ENCODE measurements at places on chromosomes 1 and 21.

GRCh38 chr1:183792300-183792699 is 12.6 kb upstream of the RGL1 start:
- DNase-seq: no peak

DNA sequence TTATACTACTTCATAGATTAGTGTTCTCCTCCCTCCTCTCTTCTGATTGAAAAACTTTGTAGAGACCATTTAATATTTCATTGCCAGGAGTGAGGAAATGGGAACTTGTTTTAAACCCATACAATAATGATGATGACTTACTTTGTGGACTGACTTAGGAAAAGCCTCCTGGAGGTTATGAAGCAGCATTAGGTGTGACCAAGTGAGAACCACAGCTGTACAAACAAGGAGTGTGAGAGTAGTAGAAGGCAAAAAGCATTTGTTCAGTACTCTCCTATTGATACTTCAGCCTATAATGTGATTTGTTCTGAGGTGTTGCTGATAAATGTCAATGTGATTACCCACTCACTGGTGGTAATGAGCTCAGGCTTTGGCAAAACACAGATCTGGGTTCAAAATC is 8.4 kb downstream of the TIPRL start:
- no peak for DNase-seq

- DNase-seq: no peak
Observed at GRCh38 chr1:117045644-117046043, 14.5 kb upstream of the TTF2 start.

DNA sequence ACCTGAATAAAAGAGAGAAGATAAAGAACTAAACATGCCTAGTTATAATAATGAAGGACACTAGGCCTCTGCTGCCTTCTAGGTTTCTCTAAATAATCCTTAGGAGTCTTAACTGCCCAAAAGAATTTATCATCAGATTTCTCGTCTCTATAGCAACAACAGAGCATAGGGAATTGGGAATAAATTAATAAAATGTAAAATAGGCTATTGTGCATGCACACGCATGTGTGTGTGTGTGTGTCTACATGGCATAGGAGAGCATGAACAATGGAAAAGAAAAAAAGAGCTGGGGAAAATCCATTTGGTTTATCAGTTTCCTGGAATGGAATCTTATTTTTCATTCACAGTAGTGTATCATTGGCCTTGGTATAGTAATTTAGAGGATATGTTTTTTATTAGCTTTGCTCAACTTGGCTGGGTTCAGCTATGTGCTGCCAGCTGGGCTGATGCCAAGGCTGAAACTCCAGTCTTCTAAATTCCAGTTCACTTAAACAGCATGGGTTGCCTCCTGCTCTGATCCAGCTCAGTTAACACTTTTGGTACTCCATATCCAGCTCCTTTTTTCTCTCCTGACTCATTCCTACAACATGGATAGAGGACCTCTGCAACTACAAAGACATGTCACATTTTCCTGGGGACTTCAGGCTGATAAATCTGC is 80.6 kb upstream of the SLFNL1 start:
- DNase-seq: no peak

GRCh38 chr1:119294199-119294598 is 74.4 kb upstream of the HAO2 start:
- DNase-seq: no peak

GRCh38 chr1:229133151-229133550 is 137.8 kb upstream of the RAB4A start:
- no peak for DNase-seq

GRCh38 chr1:216502528-216503162 is 79.4 kb upstream of the USH2A start:
- DNase-seq: no peak

GRCh38 chr1:241810769-241811405 is 37.1 kb upstream of the EXO1 start:
- DNase-seq: no peak

GRCh38 chr1:220528679-220529501 is 954 bp downstream of the MARK1 start:
- no peak for DNase-seq

DNA sequence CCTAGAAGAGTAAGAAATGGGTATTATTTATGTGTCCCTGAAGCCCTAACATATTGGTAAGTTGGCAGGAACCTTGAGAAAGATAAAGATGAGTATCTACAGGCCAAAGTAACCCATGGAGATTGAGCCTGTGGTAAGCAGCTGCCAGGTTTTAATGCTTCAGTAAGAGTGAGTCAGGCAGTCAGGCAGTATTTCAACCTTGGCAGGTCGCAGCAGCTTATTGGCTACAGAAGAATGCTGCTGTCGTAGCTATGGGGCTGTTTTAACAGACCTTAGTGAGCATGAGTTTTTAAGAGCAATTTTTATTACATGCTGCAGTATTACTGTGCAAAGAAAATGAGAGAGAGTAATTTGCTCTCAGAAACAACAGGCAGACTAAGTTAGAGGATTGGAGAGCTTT is 10.3 kb upstream of the SLC30A10 start:
- no peak for DNase-seq

- no peak for DNase-seq
Observed at GRCh38 chr1:8495928-8496401, 178.1 kb downstream of the SLC45A1 start.

DNA sequence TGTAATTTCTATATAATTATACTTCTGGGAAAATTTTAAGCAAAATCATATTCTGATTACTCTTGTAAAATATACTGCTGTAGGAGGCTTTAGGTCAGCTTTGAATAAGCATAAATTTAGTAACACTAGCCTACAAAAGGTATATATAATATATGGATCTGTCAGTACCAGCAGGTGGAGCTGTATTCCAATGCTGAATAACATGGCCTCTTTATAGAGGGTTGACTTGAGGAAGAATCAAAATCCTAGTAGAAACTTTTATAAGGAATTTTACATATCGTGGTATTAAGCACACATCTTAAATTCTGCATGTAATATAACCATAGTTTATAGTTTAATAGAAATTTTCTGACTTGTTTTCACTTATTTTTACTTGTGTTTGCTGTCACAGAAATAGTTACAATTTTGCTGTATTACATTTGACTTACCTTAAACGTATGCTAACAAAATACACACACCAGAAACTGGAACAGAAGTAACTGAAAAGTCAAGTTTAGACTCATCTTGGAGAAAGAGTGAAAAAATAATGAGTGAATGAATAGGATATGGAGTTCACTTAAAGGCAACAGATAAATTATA is 79.3 kb downstream of the HMCN1 start:
- DNase-seq: no peak

GRCh38 chr1:230699716-230700115 is 14.2 kb downstream of the AGT start:
- no peak for DNase-seq

DNA sequence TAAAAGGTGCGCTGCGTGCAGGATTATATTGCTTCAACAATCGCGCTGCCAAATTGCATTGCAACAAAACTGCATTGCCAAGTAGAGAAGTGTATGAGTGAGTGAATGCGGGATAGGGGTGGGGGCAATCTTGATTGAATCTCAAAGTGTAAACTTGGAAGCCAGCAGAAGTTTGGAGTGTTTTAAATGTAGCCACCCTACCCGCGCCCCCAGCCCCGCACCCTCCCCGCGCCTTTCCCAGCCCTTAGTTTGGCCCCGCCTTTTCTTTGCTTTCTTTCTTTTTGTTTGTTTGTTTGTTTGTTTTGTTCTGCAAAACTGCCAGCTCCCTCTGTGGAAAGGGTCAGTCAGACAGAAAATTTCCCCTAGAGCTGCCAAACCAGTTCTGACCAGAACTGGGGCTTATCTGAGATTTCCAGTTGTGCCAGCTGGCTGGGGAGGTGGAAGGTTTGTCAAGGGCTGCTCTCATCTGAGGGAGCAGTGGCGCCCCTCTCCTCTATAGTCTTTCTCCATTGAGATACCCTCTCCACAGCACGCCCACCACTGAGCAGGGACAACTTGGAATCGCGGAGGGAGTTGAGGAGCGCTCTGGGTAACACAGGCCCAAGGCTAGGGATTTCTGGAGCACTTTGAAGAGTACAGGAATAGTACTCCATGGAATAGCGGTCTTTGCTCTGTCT is 666 bp upstream of the BEND5 start:
- DNase-seq: no peak

- DNase-seq: no peak
Observed at GRCh38 chr1:204979891-204980649, 62.9 kb upstream of the CNTN2 start.

GRCh38 chr1:57307392-57308170 is 116.3 kb downstream of the DAB1 start:
- DNase-seq: peak; percentile 2

- DNase-seq: no peak
Observed at GRCh38 chr1:31101147-31101502, 35.6 kb upstream of the PUM1 start.

- no peak for DNase-seq
Observed at GRCh38 chr21:28798798-28799197, 193.9 kb downstream of the LTN1 start.

DNA sequence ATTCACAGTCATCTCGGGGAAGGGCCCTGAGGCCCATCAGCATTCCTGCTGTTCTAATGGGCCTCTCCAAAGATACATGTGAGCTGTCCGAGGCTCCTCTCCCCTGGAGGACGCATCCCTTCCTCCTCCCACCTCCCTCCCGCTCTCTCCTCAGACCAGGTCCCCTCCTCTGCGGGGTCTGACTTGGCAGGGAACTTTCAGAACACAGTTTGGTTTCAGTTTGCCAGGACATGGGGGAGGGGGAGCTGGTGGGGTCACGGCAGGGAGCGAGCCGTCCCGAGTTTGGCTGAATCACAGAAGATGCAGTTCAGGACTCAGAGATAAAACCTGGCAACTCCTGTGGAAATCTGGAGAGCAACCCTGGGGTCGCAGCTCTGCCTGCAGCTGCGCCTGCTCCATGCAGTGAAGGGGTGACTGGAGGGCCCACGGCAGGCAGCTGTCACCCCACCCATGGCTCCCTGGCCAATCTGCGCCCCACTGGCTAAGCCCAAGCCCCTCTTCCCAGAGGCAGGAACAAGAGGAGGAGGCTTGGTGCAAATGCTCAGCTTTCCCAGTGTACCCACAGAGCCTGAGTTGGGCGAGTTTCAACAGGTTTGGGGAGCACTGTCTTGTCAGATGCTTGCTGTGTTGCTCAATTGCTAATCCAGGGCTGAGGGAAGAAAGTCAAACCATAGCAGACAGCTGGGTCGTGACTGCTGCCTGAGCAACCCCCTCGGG is 5.7 kb downstream of the WNT4 start:
- no peak for DNase-seq

GRCh38 chr1:204275695-204276370 is 62.0 kb upstream of the GOLT1A start:
- DNase-seq: no peak

- DNase-seq: no peak
Observed at GRCh38 chr1:70892930-70893329, 154.7 kb downstream of the PTGER3 start.

DNA sequence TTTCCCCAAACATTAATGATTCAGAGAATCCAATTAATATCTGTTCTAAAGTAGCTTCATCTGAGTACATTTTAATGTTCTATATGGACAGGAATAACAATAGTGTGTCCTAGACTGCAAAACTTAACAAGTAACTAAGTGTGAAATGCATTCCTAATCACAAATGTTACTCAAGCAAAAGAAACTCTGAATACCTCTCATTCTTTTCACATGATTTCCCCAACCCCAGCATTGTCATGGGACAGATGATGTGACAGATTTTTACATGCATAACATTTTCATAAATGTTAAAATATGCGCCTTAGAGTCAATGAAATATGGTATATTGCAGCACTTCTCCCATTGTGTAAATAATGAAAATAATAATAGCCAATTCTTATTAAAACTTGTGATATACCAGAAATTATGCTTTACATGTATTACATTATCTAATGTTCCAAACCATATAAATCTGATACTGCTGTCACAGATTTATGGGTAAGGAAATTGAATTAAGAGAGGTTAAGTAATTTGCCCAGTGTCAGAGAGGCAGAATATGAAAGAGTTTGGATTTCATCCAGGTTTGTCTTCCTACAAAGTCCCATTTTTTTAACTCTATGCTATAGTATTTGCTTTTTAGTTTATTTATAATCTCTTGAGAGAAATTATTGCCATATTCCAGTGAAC is 269.4 kb downstream of the LRRC7 start:
- no peak for DNase-seq

- DNase-seq: no peak
Observed at GRCh38 chr1:2299131-2299627, 71.1 kb downstream of the SKI start.

DNA sequence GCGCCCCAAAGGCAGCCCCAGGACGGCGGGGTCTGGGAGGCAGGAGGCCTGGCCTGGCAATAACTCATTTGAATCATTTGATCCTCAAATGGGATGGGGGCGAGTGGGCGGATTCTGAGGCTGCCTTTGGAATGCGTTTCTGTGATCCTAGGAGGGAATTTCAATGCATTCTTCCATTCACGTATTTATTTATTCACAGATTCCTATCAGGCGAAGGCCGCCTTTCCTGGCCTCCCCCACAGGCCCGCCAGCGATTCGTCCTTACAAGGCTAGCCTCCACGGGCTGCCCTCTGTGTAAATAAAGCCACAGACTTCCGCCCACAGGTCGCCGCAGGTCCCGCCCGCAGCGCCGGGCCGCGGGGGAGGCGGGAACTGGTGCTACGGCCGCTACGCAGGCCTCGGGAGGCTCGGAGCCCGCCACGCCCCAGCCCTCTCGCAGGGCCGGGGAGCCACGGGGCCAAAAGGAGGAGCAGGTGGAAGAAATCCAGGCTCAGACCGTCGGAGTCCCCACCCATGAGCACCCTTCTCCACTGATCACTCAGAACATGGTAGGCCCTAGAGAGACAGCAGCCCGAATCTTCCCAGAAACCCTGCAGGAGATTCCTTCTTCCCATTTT is 31.3 kb upstream of the JUN start:
- DNase-seq: no peak

- DNase-seq: no peak
Observed at GRCh38 chr1:22507587-22507986, 55.7 kb upstream of the EPHA8 start.

- no peak for DNase-seq
Observed at GRCh38 chr1:52296345-52296744, 69.7 kb downstream of the CC2D1B start.

DNA sequence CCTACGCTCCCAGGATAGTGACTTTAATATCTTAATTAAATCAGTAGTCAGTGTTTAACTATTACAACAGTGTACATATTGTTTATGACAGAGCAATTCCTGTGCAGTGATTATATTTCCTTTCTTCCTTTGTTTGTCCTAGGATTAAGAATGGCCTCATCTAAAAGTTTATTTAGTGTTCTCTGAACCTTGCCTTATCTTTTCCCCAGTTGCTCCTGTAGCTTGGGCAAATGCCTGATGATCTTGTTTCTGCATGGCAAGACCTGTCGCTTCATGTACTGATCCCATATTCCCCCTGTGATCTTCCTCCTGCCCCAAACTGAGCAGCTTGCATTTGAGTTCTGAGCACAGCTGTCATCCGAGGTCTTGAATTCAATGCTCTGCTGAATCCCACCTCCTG is 69.1 kb upstream of the STUM start:
- no peak for DNase-seq

DNA sequence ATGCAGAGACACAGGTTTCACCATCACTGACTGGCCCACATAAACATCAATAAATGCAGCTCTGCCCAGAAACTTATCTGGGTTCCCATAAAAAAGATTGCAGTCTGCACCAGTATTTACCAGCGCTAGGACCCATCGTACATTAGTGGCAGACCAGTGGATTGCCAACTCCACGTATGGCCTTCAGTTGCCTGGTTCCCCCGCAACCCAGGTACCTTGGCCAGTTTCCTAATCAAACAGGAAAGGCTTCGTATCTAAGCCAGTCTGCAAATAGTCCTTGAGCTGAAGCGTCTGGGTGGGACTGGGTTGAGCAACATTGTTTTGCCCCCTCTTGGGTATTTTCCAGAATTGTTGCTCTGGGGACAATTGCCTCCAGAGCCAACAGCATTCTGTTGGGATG is 1639.3 kb downstream of the MRPL39 start:
- DNase-seq: no peak

Data from stimulated activated CD8-positive, alpha-beta memory T cell treated with anti-CD3 and anti-CD28 coated beads, Interleukin-4, amount 100 ng/mL, for 4 hours (primary cell).